Heart right ventricle (tissue), 16 donors: ENCODE measurements at places on chromosomes 3 and 15. TPM values are rescaled to one million over a fixed set of nuclear protein-coding genes. Genes with fewer than 3 reads are reported as not detected.
A peak's percentile ranks its signal among the peaks of the same experiment; 100 is the strongest.

Gene SNX22
- 9.3 TPM for polyA plus RNA-seq

Gene KBTBD13
- 7.8 TPM for polyA plus RNA-seq

DNA sequence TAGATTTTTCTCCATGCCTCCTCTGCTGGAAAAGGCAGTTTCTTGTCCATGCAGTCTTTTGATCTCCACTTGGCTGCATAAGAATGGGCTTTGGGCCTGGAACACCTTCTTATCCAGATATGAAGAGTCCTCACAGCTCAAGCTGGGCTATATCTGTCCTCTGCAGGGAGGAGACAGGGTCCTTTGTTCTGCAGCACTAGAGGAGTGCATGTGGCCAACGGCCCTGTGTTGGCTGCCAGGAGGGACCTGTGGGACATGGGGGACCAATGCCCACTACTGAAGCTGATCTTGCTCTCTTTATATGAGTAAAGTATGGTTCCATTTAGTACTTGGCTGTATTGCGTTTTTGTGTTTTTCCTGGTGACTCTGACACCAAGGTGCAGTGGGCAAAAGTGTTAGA is 157.3 kb upstream of the ABI3BP start:
- no peak for DNase-seq

GRCh38 chr3:143668924-143669790 is 179.1 kb downstream of the SLC9A9 start:
- DNase-seq, result no peak

- no peak for DNase-seq
Measured at GRCh38 chr15:34759347-34759746, 4.5 kb upstream of the GJD2 start.

GRCh38 chr3:126356373-126357264 is 589 bp downstream of the KLF15 start:
- peak; percentile 68 for DNase-seq

DNA sequence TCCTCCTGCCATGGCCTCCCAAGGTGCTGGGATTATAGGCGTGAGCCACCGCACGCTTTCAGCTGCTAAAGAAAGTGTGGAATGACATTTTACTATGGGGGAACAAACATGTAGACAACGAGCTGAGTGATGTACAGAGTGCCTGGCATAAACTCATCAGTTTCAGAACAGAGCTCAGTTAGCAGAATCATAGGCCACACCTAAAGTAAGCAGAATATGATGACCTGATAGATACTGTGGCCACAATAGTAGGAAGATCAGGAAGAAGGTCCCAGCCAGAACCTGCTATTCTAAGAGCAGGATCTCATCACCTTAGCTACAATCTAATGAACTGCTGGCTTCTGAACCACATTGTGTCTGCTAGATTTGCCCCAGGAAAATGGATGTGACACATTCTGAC is 158.3 kb downstream of the TPRG1 start:
- no peak for DNase-seq
